Activated naive CD4-positive, alpha-beta T cell treated with anti-CD3 and anti-CD28 coated beads, Interleukin-2, amount 50 U/mL, for 16 hours (primary cell): ENCODE measurements at places on chromosomes 2 and 18.

- no peak for DNase-seq
Measured at GRCh38 chr2:20759487-20759886, 63.4 kb downstream of the LDAH start.

GRCh38 chr2:28750316-28751251 lies 1.0 kb upstream of the PPP1CB start:
- DNase-seq: peak; percentile 12

GRCh38 chr2:79833235-79833878 lies 320.5 kb downstream of the CTNNA2 start:
- no peak for DNase-seq

DNA sequence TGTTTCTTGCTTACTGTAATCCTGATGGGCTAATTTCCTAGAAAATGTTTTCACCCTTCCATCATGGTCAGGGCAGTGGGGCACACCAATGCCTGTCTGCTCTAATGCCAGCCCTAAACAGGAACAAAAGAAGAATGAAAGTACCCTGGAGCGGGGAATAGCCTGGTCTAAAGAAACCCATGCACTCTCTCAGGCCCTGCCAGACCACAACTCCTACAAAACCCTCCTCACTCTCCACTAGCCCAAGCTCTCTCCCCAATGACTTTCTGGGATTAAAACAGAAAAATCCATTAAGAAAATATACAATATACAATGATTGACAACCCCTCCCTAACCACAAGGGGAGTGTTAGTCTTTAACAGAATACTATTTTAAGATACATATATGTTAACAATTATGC lies 67.6 kb downstream of the AAK1 start:
- DNase-seq: no peak

- DNase-seq: no peak
Measured at GRCh38 chr2:27863146-27863545, 27.0 kb downstream of the RBKS start.

DNA sequence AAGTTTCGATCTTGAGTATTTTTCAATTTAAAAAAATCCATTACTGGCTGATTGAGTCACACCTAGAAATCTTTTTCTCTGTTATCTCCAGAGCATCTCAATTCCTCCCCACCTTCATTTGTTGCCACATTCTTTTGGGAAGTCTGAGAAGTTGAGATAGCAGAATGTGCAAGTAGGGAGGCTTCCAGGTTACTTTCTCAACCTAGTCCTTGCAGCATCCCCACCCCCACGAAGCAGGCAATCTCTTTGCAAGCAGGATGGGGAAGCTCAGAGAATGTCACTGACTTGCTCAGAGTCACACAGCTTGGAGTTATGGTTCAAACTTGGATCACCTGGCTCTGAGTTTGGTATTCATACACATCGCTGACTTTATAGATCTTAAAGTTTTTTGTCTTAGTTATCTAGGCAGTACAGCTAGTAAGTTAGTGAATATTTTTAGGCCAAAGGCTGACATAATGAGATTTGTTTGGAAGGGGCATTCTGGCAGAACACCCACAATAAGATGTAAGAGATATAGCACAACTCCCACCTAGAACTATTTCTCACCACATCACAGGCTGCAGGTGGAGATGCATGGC lies 25.9 kb upstream of the LCLAT1 start:
- no peak for DNase-seq

DNA sequence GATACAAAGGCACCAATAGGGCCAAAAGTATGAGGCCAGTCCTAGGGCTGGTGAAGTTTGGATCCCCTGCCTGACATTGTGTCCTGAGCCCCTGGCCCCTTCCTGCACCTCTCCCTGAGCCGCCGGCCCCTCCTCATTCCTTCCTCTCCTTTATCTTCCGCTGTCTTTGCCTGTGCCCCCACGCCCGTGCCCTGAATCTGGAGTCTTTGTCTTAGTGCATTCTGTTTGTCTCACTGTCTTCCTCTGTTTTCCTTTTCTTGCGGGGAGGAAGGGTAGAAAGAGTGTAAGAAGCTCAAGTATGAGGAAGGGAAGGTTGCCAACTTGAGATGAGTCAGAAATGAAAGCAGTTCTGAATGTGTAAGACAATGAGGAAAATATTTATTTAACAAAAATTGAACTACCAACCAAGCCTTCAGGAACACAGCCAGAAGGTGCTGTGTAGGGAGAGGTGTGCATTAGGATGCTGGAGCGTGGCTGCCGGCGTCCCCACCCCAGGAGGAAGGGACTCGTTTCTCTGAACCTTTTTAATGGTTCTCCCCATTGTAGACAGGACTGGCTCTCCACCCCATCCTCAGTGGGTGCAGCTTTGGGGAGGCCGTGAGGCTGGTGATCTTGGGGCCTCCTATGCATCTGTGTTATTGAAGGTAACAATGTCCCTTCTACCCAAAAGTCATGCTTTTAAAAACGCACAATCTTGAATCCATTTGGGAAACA lies 133.1 kb downstream of the NEDD4L start:
- DNase-seq: no peak

DNA sequence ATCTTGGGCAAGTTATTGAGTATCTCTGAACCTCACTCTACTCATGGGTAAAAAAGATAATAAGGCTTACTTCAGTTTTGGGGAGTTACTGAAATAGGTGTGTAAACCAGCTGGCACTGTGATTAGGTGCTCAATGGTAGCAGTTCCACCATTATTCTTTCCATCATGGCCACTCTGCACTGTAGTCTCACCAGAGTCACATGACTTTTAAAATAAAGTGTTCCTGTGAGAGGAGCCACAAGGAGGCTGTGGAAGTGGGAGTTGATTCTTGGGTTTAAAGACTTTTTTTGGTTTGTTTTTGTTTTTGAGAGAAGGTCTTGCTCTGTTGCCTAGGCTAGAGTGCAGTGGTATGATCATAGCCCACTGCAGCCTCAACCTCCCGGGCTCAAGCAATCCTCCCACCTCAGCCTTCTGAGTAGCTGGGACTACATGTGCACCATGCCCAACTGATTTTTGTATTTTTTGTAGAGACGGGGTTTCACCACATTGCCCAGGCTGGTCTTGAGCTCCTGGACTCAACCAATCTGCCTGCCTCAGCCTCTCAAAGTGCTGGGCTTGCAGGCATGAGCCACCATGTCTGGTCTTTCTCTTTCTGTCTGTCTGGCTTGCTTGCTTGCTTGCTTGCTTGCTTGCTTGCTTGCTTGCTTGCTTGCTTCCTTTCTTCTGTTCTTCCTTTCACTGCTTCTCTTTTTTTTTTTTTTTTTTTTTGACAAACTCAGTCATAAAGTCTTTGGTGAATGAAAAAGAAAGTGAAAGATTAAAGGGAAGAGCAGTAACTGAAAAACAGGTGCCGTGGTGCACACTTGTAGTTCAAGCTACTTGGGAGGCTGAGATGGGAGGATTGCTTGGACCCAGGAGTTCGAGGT lies 21.2 kb upstream of the ACVR1 start:
- peak; percentile 53 for DNase-seq

- no peak for DNase-seq
Measured at GRCh38 chr2:71064754-71065621, 3.5 kb upstream of the NAGK start.

GRCh38 chr2:128037649-128038048 lies 9.8 kb upstream of the SAP130 start:
- DNase-seq: no peak

GRCh38 chr2:23096906-23097602 lies 287.9 kb upstream of the KLHL29 start:
- no peak for DNase-seq
